GM23338 (cell line): ENCODE measurements at places on chromosomes 3 and 15. TPM values are rescaled to one million over a fixed set of nuclear protein-coding genes. Genes with fewer than 3 reads are reported as not detected.

GRCh38 chr3:71565316-71565715 is 18.2 kb downstream of the FOXP1 start:
- no peak for DNase-seq

DNA sequence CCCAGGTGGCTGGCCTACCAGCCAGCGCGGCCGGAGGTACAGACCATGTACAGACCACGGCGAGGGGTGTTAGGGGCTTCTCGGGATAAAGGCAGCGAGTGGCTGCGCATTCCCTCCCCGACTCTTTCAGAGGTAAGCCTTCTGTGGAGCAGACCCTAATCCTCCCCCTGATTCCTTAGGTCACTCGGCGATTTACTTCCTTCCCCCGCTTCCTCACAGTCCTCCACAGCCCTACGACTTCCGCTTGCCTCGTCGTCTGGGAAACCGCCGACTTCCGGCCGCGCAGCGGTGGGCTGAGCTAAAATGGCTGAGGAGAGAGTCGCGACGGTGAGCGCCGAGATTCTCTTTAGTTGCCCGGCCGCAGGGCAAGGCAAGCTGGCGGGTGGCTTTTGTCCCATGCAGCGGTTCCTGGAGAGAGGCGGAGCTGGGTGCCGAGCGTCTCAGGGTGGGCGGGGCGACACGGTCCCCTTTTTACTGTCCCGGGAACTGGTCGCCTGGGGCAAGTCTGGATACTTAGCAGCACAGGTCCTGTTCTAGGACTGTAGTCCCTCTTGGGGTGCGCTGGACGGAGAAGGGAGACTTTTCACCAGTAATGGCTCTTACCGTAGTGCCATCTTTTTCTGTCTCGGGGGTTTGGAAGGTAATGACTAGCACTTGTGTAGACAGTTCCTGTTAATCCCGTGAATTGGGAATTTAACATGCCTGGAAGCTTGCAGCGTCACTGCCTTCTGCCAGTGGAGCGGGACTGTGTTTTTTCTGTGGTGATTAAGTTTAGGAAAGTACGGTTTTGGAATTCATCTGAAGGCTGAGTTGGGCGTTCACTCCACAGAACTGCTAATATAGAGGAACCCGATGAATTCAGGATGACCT is at the start of the genes BBS4 and HIGD2B:
TSS of gene BBS4 (plus strand) at position 283 of the 870 bp plus-strand sequence. CDS start at position 304, 21 bp downstream.
TSS of gene HIGD2B (minus strand) at position 258 of the 870 bp plus-strand sequence. CDS start 9,808 bp downstream, outside the sequence.
- DNase-seq, result peak; percentile 96

GRCh38 chr15:77717333-77717990 is 84.8 kb upstream of the LINGO1 start:
- no peak for DNase-seq

DNA sequence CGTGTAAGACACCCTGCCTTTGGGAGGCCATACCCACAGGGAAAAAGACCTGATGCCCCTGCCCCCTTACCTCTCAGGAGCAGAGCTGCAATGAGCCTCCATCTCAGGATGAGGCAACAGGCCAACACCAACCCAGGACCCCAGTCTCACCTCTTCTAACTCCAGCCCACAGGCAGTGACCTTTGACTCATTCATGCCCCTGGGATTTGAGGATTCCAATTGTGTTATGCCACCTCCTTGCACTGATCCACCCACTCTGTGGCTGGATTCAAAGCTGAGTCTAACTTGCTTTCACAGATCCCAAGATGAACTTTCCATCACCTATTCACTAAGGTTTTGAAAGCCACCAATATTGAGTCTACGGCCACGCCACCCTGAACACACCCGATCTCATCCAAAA is 64.7 kb downstream of the MINAR1 start:
- no peak for DNase-seq

DNA sequence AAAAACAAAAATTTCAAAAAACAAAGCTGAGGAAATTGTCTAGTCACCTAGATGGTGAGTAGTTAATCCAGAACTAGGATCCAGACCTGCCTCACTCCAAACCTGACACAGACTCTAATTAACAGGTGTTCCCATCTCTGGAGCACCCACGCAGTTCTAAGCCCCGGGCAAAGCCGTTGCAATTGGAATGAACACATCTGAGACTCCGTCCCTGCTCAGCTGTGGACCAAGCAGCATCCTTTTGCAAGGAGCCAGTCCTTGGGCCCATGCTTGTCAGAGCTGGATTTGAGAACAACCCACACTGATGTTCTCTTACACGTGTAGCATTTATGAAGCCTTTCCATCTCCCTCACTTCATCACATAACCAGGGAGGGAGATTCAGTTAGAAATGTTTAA is 54.8 kb downstream of the LMCD1 start:
- DNase-seq, result no peak

DNA sequence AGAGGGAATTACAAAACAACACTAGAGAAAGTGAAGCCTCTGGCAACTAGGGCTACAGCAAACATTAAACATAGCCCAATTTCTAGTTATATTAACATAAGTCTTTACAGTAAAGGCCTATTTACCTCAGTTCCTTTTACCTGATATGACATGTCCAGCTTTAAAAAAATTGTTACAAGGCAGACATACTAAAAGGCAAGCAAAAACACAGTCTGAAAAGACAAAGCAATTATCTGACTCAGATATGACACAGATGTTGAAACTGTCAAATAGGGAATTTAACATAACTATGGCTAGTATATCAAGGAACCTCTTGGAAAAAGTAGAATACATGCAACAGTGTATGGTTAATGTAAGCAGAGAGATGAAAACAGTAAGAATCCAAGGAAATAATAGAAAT is 238.6 kb downstream of the RAP2B start:
- no peak for DNase-seq

- DNase-seq, result no peak
These were observed 222.8 kb upstream of the TPRG1 start for GRCh38 chr3:188948997-188949389.

GRCh38 chr3:114404590-114404989 is 110.8 kb downstream of the TIGIT start:
- DNase-seq, result no peak

The LDHAL6B gene
- polyA plus RNA-seq, result not detected in 2 replicates

DNA sequence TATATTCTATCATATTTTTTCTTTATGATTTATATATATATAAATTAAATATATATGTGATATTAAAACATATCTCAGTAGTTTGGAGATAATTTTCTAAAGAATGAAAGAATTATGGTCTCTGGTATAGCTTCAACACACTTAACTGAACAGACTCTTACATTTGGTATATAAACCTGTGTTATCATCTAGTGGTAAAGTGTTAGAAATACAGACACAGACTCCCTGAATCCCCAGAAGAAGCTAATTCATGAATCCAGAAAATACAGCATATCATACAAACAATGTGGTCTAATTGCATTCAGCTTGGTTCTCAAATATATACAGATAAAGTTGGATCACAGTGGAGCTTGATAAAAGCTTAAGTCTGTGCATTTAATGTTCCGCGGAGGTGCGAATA is 1100.4 kb downstream of the ROBO2 start:
- DNase-seq, result no peak

GRCh38 chr3:32815841-32816438 is 1.9 kb upstream of the TRIM71 start:
- DNase-seq, result no peak

DNA sequence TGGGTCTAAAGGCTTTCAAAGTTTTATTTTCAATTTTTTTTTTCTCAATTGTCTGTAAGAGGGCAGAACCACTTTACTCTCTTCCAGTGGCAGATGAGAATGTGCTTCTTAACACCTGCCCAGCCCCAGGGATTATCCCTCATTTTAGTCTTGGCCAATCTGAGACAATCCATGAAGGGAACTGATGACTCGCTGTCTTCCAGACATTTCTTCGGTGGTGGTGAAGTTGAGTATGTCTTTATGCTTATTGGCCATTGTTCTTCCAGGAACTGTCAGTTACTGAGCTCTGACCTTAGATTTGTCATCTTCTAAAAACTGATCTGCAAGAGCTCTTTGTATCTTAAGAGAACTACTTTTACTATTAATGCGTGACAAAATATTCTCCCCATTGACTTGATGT is 139.5 kb downstream of the TJP1 start:
- DNase-seq, result no peak

GRCh38 chr3:128994581-128995546 is 988 bp upstream of the CFAP92 start:
- DNase-seq, result no peak

DNA sequence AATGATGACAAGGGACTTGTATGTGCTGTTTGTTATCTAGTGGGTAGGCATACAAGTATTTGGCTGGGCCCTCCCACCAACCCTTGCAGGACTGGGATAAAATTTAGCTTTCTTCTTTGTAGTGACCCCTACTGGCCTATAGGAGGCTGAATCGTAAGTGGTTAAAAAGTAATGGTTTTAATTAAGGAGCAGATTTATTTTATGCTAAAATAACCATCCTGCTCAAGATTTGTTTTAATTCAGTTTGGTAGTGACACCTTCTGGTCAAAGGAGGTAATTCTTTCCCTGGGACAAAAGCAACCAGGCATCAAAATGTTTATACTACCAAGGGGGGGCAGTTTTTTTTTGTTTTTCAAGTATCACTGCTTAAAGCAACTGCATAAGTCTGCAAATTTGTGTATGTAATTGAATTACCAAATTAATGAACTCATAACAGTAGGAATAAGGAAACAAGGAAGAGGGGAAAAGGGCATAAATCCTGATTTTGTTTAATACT is 70.7 kb downstream of the TOP2B start:
- peak; percentile 78 for DNase-seq

GRCh38 chr3:194840661-194841514 is 155.2 kb downstream of the FAM43A start:
- DNase-seq, result no peak

- peak; percentile 86 for DNase-seq
These were observed at the start of gene SLC35G2 for GRCh38 chr3:136818769-136819391. Gene SLC35G2, plus strand, starts transcription at chr3:136819126. Its CDS starts 35,335 bp downstream, at chr3:136854461.
